Stimulated activated CD4-positive, alpha-beta T cell treated with anti-CD3 and anti-CD28 coated beads, Interleukin-1b, Interleukin-23, amount 100 ng/mL, for 48 hours (primary cell): ENCODE measurements at places on chromosomes 7 and 10.

- DNase-seq: no peak
Measured at GRCh38 chr7:135731131-135731530, 3.1 kb upstream of the SLC13A4 start.

DNA sequence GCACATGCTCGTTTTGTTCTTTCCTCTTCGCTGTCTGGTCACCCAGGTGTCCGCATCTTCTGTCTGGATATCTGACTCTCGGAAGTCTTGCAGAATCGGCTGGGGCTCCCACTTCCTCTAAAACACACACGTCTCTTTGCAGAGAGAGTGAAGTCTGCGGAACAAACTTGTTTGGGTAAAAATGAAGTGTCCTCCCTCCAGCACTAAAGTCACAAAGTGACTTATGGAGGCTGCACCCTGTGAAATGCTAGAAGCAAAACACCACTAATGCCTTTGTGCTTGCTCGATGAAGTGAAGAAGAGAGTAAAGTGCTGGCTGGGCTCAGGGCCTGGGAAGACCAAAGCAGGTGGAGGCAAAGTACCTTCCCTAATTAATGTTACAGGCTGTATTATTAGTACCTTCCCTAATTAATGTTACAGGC, 71.4 kb downstream of the FGFR2 start:
- no peak for DNase-seq

- no peak for DNase-seq
Measured at GRCh38 chr7:26265499-26266075, 26.1 kb upstream of the SNX10 start.

- DNase-seq: peak; percentile 42
Measured at GRCh38 chr7:135994466-135995205, 17.5 kb upstream of the MTPN start.

DNA sequence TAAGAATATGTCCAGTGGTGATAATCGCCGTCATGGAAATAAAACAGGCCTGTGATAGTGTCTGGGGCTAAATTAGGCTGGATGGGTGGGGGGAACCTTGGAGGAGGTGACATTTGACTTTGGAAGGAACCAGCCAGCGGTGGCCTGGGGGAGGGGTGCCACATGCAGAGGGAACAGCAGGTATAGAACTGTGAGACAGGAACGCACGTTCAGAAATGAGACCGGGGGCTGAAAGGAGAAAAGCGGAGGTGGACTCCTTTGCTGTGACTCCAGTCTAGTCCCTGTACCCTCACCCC, 2.6 kb upstream of the CYP26A1 start:
- no peak for DNase-seq

DNA sequence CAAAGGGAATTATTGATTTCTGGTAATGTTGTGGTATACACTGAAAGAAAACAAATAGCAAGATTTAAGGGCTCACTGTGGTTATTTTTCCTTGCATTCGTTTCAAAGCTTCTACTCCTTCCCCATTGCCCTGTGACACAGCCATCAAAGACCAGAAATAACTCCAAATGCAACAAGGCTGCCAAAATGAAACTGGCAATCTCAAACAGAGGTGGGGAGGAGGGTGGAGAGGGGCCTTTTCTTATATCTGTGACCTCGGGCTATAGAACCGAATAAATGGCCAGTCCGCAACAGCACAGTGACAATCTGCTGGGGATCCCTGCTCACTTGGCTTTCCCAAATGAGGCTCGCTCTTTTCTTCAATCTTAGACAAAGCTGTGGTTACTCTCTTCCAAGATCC, 17.4 kb upstream of the SPOCK2 start:
- DNase-seq: no peak

DNA sequence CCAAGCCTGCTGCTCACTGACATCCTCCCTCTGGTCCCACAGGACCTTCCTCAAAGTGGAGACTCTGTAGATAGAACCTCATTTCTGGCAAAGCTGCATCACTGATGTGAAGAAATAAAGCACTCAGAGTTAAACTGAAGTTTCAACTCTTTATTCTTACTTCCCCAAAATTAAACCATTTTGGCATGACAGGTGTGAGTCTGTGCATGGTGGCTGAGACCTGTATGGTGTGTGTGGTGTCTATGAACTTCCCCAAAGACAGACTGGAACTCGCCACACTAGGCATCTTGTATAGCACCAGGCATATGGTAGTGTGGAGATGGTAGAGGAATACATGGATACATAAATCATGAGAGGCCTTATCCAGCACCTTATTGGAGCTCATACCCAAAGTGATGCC, 6.6 kb upstream of the WDFY4 start:
- no peak for DNase-seq

- DNase-seq: no peak
Measured at GRCh38 chr7:158911145-158911544, 54.8 kb downstream of the DYNC2I1 start.

- no peak for DNase-seq
Measured at GRCh38 chr7:46559194-46559832, 638.2 kb upstream of the IGFBP3 start.

DNA sequence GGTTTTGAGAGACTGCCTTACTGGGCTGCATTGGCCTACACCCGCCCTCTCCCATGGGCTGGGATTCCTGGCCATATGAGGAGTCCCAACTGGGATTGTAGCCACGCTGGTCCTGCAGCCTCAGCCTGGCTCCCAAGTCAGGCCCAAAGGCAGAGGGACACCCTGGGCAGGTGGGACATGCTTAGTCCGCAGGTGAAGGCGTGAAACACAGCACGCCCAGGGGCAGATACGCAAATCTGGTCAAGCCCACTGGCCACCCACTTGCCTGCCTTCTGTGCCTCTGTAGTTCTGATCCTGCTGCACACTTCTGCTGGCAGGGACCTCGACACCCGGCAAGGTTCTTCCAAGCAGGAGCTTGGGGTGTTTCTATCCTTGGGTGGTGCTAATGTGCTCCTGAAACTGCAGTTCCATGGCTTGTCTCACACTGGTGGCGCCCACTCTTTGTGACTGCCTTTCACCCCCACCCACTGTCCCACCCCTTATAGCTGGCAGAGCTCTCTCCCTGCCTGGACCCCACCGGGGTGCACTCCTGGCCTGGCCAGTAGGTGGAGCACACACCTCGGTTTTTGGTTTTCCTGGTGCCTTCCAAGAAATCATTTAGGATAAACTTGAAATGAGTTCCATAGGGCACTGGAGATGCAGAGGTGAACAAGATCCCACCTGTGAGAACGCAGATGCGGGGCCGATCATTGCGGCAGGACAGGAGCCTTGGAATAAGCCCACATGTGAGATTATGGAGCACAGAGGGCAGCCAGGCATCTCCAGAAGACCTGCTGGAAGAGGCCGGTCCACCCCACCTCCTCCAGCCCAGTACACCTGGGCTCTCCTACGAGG, 47.9 kb downstream of the MKI67 start:
- DNase-seq: no peak

GRCh38 chr10:43852149-43852548, 203.5 kb upstream of the ZNF32 start:
- no peak for DNase-seq

DNA sequence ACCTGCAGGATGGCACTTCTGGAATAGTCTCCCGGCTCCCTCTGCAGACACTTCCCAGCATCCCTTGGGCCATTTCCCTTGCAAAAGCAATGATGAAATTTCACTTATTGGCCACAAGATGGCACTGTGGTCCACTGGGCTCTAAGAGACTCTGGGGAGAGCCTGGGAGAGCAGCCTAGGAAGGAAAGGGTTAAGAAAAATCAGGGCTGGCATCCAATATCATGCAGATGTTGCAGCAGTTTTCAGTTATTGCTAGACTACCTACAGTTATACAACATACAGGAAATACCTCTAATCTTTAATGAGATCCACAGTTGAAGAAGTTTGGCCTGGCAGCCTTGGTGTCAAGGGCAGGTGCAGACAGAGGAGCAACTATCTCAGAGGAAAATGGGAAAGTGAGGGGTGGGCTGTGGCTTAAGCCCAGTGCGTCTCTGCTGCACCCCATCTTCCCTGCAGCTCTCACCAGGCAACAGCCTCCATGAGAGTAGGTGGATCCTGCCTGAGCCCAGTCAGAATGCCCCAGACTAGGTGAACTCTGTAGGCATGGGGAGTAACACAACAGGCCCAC, 100.2 kb upstream of the PRSS58 start:
- DNase-seq: no peak

DNA sequence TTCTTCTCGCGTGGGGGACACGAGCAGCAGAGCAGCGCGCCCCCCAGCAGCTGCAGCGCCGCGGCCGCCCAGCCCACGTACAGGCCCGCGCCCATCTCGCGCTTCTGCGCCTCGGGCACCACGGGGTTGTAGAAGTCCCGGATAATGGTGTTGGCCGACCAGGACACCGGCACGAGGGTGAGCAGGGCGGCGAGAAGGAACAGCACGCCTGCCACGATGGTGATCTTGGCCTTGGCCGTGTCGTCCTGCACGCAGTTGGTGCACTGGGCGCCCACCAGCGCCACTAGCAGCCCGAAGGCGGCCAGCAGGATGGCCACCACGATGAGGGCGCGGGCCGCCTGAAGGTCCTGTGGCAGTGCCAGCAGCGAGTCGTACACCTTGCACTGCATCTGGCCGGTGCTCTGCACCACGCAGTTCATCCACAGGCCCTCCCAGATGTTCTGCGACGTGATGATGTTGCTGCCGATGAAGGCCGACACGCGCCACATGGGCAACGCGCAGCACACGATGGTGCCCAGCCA, 529 bp downstream of the CLDN3 start:
- no peak for DNase-seq

DNA sequence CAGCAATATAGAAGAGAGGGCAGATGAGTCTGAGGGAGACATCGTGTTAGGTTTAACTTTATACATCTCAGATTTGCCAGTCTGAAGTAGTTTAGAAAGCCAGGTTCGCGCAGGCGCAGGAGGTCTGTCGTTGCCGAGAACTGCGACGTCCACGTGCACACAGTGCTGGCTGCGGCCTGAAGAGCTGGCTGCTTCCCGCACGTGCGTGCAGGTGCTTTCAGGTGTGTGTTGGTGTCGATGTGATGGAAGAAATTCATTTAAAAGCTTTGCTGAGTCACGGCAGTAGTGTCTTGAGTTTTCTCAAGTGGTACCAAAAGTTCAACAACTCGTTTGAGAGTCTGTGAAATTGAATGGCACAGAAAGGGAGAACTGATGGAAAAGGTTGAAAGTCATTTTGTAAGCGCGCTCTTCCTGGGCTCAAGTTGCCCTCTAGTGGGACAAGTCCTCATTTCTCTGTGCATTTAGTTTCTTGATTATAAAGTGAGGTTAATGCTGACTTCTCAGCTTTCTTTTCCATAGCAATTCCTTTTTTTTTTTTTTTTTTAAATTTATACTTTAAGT, 18.6 kb downstream of the WDR37 start:
- DNase-seq: no peak

- DNase-seq: no peak
Measured at GRCh38 chr10:103879409-103879808, 24.0 kb upstream of the SH3PXD2A start.

GRCh38 chr7:150946421-150947240, 31.5 kb downstream of the KCNH2 start:
- DNase-seq: no peak

DNA sequence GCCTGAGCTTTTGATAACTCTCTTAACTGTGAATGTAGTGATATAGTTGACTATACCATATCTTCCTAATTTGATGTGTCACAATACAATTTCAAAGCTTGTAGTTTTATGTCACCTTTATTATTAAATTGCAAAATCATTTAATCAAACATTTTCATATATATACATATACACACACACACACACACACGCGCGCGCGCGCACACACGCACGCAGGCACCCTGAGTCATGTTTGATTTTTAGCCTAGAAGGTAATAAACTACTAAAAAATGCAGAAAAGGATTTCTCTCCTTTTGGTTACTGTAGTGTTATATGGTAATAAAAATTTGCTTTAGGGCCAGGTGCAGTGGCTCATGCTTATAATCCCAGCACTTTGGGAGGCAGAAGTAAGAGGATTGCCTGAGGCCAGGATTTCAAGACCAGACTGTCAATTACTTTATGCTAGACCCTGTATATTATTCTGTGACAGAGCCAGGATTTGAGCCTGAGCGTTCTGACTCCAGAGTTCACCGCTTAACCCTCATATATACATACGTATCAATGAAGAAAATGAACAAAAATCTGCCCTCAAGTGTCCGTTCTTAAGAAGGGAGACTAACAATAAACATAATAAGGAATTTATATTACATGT, 89.6 kb downstream of the PODXL start:
- no peak for DNase-seq

DNA sequence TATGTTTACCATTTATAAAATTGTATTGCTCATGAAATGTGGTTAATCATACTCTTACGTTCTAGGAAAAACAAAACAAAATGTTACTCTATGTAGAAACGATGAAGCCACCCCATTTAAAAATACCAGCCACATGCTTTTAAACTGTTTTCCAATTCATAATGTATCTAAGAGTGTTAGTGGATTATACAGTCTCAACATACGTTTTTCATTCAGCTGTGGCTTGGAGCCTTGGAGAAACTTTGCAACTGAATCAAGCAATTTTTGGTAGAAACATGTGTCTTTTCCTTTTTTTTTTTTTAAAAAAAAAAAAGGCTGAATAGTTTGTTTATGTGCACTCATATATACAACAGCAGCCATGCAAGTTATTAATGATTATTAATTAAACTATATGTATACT, 378.0 kb upstream of the SEMA3D start:
- DNase-seq: no peak

- DNase-seq: no peak
Measured at GRCh38 chr10:89047397-89047796, 56.8 kb downstream of the FAS start.

GRCh38 chr7:42117201-42117600, 119.8 kb downstream of the GLI3 start:
- no peak for DNase-seq

DNA sequence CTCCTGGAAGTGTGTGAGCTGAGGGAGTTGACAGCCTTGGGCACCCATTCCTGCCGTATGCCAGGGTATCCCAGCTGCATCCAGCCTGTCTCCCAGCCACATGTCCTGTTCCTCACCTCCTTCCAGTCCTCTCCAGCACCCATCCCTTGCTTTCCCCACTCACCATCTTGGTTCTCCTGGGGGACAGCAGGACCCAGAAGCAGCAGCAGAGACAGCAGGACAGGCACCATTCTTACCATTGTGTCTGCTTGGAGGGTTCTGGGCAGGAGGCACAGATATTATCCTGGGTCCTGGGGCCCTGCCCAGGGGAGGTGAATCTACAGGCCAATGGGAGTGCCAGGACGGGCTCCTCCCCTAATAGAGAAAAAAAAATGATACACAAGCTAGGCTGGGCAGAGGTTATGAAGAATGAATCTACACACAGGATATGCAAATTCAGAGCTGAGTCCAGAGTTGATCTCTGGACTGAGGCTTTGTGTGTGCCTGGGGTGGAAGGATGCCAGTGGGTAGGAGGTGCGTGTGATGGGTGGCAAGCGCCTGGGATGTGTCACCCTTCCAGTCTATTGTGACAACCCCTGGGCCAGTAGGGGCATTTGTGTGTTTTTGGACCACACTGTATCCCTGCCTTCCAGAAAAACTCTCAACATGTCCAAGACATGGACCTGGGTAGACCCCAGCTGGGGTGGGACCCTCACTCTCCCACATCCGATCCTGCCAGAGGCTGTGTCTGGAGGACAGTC, at the start of gene AZGP1:
TSS of gene AZGP1 (minus strand) at position 250 of the 740 bp plus-strand sequence. CDS start at position 239, 11 bp downstream.
- DNase-seq: no peak

DNA sequence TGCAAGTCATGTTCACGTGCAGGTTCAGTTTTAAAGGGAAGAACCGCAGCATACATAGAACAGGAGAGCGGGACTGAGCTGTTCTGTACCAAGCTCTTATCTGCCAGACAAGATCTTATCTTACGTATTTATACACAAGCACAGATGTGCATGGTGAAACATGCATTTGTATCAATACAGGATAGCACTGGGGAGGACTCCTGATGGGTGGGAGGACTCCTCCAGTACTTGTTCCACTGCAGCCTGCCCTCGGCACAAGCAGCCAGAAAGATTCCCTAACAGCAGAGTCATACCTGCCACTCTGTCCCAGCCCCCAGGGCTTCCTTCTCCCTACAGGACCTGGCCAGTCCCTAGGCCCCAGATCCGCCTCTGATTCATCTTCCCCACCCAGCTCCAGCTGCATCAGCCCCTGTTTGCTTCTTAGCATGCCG, 13.2 kb upstream of the PRKCQ start:
- DNase-seq: no peak
